Activated naive CD8-positive, alpha-beta T cell treated with anti-CD3 and anti-CD28 coated beads for 36 hours (primary cell): ENCODE measurements at places on chromosomes 13 and 19.
A peak's percentile ranks its signal among the peaks of the same experiment; 100 is the strongest.

- peak; percentile 8 for DNase-seq
These were observed 552 bp upstream of the ZNF816 start for GRCh38 chr19:52963247-52963618.

GRCh38 chr13:48954081-48954480 lies 21.6 kb upstream of the FNDC3A start:
- DNase-seq, result no peak

- DNase-seq, result no peak
These were observed 485.5 kb downstream of the DIAPH3 start for GRCh38 chr13:59677966-59678814.

DNA sequence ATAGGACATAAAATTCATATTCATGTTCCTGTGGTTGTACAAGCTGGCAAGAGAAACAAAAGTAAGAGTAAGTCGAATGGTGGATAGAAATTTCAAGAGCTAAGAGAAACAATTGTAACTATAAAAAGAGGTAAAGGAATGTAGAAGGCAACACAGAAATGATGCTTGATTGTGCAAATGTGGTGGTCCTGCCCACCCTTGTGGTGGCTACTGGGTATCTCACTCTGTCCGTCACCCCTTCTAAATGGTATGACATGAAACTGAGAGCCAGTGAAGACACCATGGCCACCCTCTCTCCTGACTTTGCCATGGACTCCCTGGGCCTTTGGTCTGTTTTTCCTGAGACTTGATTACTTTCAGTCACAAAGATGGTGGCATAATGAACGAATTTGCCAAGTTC lies 925.9 kb upstream of the SLITRK6 start:
- DNase-seq, result no peak

DNA sequence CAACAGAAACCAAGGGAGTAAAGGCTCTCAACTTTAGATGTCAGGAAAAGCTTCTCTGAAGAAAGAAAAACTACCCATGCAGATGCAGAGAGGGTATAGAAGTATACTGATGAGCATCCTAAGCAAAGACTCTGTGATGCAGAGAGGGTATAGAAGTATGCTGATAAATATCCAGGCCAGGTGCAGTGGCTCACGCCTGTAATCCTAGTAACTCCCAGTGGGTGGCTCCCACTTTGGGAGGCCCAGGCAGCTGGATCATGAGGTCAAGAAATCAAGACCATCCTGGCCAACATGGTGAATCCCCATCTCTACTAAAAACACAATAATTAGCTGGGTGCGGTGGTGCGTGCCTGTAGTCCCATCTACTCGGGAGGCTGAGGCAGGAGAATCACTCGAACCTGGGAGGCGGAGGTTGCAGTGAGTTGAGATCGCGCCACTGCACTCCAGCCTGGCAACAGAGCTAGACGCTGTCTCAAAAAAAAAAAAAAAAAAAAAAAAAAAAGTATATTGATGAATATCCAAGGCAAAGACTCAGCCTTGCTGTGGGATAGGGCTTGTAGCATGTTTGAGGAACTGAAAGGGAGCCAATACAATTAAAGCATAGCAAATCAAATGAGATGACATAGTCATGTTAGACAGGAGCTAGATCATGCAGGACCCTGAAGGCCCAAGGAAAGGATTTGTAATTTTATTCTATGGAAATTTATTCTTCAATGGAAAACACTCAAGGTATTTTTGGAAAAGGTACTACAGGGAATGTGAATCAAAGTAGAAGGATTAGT lies 14.9 kb downstream of the UBL3 start:
- no peak for DNase-seq

DNA sequence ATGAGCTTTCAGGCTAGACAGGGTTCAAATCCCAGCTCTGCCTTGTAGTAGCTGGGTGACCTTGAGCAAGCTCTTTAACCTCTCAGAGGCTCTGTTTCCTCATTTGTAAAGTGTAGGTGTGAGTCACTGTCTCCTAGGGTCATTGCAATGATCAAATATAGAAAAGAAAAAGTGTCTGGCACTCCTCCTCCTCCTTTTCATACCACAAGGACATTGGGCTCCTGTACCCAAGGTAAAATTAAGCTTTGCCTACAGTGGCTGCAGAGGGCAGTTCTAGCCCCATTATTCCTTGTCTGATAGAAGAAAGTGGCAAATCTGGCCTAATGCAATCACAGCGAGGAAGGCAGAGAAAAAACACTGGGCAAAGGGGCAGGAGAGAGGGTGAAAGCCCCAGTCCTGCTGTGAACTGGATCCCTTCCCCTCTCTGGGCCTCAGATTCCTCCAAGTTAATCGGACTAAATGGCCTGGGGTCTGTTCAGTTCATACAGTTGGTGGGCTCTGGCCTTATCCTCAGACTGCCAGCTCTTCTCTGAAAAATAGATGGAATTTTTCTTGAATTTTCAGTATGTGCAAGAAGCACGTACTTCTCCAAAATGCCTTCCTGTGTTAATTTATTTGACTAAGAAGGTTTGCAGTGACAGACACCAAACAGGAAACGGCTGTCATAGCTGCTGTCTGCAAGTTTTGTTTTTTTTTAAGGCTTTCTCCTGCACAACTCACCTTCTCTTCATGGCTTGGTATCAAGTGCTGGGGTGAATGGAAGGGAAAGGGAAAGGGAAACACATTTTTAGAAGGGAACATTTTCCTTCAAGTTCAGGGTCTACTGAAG lies 35.3 kb downstream of the RGCC start:
- no peak for DNase-seq

DNA sequence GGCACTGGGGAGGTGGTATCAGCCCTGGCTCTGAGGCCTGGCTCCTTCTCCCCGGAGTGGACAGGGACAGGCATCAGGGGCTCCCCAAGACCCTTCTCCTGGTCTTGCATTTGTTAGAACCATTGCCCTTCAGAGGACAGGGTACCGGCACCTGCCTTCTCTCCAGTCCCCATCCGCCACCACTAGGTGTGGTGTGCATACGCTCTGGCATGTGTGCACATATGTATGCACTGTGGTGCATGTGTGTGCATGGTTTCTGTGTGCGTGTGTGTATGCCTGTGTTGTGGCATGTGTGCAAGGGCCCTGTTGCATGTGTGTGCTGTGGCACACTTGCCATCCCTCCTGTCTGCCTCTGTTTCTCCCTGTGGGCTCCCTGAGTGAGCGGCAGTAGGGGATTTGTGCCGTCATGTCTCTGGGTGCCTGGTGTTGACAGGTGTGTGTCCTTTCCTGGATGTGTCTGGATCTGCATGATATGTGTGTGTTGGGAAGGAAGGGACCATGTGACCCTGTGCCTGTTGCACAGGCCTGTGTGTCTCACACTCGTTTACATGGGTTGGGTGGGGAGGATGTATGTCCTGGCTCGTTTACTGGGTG lies 9.3 kb downstream of the KCTD15 start:
- DNase-seq, result no peak

DNA sequence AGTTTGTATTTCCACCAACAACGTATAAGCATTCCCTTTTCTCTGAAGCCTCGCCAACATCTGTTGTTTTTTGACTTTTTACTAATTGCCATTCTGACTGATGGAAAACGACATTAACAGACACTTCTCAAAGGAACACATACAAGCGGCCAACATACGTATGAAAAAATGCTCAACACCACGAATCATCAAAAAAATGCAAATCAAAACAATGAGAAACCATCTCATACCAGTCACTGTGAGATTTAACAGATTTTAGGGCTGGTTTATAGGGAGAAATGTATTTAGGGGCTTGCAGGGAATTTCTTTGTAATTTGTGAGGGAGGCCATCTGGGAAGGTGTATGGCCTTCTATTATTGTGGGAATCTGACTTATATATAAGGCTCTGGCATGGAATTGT lies 2.8 kb upstream of the DZIP1 start:
- no peak for DNase-seq

DNA sequence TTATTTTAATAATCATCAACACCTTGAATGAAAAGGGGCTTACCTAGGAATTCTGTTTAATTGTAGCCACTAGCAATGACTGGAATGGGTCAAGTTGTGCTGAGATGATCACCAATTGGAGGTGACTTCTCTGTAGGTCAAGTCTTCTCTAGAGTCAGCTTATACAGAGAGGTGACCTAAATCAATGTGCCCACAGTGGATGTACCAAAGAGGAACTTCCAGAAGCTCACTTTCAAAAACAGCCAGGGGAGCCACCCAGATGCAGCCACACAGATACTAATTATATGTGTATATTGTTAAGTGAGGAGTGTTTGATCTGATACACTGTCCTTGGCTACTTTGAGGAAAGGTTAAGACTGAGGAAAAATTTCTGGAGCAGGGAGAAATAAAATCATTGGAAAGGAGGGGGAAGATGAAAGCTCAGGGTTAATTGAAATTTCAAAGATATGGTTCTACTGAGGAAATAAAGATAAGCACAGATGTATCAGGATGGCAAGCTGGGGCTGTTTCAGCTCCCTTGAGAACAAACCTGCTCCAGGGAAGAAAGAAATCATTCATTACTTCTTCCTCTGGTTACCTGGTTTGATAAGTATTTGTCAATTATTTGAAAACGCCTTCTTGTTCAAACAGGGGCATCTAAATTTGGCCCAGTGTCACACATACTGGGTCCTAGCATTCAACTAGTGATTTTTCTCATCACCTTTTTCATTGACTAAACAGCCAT lies 5.1 kb downstream of the GPR183 start:
- no peak for DNase-seq

DNA sequence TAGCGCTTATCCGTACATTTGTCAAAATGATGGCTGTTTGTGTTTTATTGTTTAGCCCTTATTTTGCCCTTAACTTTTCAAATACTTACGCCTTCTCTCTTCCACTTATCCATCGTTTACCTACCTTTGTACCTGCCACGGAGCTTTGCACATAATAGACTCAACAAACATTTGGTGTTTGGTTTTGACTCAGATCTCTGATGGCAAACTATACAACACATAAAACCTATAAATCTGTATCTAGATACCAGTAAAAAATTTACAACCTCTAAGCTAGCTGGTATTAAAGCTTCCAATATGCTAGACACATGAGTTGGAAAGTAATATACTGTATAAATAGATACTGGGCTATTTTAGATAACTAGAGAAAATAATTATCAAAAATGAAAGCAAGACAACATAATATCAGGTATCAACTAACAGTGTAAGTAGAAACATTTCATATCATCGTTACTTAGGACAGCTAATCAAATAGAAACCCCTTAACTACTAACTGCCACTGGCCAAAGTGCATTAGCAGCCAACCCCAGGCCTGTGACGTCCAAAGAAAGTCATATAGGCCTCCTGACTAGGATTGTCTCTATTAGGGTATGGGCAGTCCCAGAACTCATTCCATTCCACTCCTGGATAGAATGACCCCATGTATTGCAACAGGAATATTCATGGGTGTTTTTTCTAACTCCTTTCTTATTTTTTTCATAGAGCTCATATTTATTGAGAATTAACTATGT lies 53.8 kb downstream of the KCTD12 start:
- no peak for DNase-seq

DNA sequence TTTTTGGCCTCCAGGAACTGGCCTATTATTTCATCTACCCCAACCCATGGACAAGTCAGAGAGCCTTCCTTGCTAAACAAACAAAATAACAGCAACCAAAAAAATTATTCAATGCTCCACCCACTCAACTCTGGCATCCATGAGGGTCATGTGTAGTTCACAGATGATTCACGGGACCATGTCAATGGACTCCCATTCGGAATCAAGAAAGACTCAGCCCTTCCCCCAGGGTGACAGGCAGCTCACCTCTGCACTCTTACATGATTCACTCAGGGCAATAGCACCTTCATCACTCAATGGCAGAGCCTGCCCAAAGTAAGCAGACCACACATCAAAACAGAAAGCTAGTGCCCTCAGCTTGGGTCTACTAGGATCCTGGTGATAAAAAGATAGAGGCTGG lies 14.3 kb upstream of the SCEL start:
- no peak for DNase-seq

GRCh38 chr13:107907065-107907805 lies 308.1 kb downstream of the LIG4 start:
- DNase-seq, result no peak

GRCh38 chr19:29512748-29513147 lies 13.0 kb upstream of the VSTM2B start:
- DNase-seq, result no peak

GRCh38 chr13:20902438-20903163 lies at the start of gene XPO4:
XPO4 (minus strand) TSS chr13:20902746; CDS start chr13:20902738, 8 bp downstream.
- DNase-seq, result peak; percentile 87

GRCh38 chr19:42091742-42092141 lies 15.8 kb downstream of the ZNF574 start:
- DNase-seq, result no peak

DNA sequence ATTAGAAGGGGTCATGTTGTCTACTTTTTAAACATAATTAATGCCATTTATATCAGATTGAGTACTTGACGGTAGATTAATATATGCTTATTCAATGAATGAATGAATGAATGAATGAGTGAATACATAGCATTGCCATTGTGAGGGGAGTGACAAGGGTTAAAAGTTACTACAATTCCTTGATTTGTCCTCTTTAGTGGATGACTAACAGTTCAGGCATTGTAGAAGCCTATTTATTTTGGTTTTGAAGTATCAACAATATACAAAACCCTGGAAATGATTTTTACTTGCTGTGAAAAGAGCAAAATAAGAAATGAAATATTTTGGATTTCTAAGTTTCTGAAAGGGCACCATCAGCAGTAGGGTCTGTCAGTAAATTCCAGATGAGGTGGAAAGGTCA lies 122.7 kb downstream of the CYSLTR2 start:
- DNase-seq, result no peak

DNA sequence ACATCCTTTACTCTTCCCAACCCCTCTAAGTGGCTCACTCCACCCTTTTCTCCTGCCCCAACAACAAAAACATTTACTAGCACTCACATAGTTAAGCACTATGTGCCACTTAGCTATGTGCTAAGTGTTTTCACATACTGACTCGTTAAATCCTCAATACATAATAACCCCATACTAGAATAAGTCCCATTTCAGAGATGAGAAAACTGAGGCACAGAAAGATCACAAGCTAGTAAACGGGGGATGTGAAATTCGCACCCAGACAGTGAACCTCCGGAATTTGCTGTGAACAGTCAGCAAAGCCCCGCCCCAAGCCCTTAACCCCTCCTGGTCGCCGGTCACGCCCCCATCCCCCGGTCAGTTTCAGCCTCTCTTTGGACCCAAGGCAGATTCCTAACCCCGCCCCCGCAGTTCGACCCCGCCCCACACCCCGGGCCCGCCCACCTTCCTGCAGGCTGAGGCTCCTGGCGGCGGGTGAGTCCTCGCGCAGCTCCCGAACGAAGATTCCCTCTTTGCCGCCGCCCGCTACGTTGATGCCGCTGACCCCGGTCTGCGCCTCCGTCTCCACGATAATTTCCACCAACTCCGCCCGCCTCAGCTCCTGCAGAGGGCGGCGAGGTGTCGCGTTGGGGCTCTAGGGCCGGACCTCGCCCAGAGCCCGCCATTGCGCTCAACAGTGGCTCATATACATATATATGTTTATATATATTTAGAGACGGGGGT lies 9.8 kb downstream of the PRX start:
- DNase-seq, result peak; percentile 81

DNA sequence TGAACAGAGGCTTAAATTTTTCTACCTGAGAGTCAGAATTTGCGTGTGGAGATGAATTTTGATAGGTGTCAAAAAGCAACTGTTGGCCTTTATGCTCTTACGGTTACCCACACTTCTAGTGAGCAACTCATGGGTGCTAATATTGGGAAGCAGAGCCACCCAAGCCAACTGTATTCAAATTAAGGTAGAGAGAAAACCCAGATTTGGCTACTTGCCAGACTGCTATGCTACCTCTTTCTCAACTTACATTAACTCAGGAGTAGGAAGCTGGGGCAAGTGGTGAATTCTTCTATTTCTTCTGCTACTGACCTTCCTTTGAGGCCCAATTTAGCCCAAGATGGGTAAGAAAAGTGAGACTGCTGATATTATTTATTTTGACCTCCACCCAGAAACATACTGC lies 83.9 kb downstream of the OLFM4 start:
- DNase-seq, result no peak

GRCh38 chr13:80086304-80086721 lies 254.6 kb downstream of the SPRY2 start:
- no peak for DNase-seq
